ENCODE measurements at places on chromosomes 4 and X.
A peak's percentile ranks its signal among the peaks of the same experiment; 100 is the strongest.

DNA sequence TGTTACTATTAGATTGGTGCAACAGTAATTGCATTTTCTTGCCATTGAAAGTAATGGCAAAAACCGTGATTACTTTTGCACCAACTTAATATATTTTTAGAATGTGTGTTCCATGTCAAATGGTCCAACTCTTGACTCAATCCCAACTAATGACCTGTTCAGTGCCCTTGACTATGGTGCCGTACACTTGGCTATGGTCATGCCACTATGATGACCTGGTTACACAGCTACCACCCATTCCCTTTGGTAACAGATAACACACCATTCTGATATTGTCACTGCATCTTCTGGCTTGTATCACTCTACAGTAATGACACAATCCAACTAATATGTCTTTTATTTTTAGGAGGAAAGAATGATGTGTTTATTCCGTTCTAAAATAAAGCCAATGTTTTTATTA lies 469.4 kb downstream of the DMD start:
- no peak for DNase-seq

- no peak for DNase-seq
These were observed 153.5 kb upstream of the FAM241A start for GRCh38 chr4:111991797-111992196.

DNA sequence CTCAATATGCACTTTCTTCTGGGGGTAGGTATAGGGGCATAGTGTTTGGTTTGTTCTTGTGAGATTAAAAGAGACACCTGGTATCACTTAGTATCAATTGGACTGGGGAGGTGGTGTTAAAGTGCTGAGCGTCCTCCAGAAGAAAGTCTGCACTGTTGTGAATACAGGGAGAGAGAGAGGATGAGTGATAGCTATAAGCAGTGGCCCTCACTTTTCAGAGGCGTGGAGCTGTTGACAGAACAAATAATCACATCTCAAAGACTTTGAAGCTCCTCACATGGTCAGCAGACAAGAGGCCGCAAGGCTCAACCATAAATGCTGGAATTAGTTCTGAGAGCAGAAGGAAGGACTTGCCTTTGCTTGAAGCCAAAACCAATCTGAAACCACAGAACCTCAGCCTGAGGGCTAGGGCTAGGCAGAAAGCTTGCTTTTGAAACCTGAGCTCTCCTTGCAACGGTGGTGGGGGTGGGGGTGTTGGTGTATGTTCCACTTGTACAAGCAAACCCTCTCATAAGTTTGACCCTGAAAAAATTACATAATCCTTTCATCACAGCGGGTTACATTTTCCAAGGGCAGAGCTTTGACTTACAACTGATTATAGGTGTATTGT lies 123.2 kb upstream of the SCML1 start:
- DNase-seq = no peak

- peak; percentile 30 for DNase-seq
These were observed 1.3 kb downstream of the CAMK2D start for GRCh38 chr4:113760094-113760794.

DNA sequence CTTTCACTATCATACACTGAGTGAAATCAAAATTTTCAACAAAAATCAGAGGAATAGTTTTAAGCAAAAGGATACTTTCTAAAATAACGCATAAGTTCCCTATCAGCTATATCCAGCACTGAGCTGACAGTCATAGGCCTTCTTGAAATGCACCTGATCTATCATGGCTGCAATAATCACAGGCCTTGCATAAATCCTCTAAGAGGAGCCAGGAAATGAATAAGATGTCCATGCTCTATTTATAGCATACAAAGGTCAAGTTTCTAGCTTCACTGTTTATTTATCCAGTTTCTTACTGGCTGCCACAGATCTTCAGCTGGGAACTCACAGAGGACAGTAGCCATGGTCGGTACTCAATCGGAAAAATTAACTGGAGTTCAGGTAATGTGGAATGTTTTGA lies 235.9 kb upstream of the DMD start:
- no peak for DNase-seq

DNA sequence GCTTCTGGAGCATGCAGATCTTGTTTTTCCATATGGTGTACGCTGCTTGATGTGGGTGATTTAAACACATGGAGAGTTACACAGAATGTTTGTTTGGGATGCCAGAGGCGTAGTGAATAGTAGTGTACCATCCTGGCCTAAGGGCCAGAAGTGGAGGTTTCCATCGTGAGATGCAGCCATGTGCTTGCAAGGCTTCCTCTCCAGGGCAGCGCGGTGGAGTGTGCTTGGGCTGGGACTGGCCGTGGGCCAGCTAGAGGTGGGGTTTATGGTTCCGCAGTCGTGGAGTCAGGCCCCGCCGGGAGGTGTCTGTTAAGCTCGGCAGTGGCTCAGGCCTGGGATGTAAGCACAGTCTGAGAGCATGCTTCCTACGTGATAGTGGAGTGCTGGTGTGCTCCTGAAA lies 14.0 kb downstream of the STOX2 start:
- no peak for DNase-seq

GRCh38 chr4:42216664-42217063 lies 64.2 kb upstream of the BEND4 start:
- no peak for DNase-seq

DNA sequence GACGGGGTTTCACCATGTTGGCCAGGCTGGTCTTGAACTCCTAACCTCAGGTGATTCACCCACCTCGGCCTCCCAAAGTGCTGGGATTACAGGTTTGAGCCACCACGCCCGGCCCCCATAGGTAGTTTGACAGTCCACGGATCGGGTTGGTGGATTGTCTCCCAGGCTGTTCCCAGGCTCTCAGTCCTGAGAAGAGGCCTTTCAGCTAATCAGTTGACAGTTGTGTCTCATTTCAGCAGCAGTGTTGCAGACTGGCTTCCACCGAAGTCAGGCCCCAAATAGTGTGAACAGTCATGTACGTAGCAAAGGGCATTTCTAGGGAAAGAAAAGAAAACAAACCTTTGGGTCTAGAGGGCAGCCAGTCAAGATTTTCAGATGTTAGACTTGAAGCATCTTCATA lies 102.4 kb upstream of the TLR3 start:
- DNase-seq = no peak

DNA sequence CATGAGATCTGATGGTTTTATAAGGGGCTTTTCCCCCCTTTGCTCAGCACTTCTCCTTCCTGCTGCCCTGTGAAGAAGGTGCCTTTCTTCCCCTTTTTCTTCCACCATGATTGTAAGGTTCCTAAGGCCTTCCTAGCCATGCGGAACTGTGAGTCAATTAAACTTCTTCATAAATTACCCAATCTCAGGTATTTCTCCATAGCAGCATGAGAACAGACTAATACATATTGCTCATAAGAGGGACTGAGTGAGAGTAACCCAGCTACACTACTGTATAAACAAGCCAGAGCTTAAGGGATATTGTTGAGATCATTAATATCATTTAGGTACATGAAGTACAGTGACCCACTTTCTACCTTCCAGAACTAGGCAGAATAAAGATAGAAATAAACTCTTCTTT lies 102.9 kb downstream of the TEX13A start:
- DNase-seq = no peak

- DNase-seq = no peak
These were observed 225.4 kb downstream of the CPE start for GRCh38 chr4:165604181-165604580.

GRCh38 chr4:15702941-15703403 lies at the start of gene BST1:
TSS of gene BST1 (plus strand) at chr4:15703065. CDS start at chr4:15703145, 80 bp downstream.
- peak; percentile 12 for DNase-seq

DNA sequence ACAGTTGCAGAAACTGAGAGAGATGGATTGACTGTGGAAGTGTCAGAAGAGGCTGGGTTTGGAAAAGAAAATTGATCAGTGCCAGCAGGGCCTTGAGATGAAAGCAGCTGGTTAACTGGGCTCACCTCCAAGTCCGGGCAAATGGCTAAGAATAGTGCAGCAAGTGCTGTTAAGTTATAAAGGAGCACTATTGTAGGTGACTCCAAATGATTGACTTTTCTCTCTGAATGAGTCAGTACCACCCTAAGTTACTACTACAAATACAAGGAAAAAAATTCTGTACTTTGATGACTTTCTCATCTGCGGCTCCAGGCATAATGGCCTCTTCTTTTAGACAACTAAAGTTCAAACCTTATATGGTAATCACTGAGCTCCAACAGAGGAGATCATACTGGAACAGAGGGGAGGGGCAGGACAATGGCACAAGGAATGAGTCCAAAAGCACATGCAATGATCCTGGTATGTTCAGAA lies 733.4 kb upstream of the INTU start:
- no peak for DNase-seq

DNA sequence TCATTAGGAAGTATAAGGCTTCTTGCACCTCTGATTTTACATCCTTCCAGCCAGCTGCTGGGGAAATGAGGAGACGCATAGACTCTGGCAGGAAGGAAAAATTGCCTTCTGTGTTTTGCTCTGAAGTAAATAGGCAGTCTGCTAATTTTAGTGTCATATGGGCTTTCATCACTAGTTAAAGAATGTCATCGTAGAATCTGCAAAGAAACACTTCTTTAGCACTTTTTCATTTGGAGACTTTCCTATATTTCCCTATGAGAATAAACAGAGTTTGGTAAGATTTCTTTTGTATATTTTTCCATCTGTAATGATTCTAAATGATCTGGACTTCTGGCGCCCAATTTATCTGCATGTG lies 3.3 kb downstream of the ADGRL3 start:
- DNase-seq = no peak

- DNase-seq = no peak
These were observed 116.2 kb downstream of the SLC2A9 start for GRCh38 chr4:9904976-9905587.

- no peak for DNase-seq
These were observed 103.5 kb downstream of the MID1 start for GRCh38 chrX:10516781-10517322.

- DNase-seq = no peak
These were observed 263.2 kb upstream of the ITM2A start for GRCh38 chrX:79630033-79631009.

DNA sequence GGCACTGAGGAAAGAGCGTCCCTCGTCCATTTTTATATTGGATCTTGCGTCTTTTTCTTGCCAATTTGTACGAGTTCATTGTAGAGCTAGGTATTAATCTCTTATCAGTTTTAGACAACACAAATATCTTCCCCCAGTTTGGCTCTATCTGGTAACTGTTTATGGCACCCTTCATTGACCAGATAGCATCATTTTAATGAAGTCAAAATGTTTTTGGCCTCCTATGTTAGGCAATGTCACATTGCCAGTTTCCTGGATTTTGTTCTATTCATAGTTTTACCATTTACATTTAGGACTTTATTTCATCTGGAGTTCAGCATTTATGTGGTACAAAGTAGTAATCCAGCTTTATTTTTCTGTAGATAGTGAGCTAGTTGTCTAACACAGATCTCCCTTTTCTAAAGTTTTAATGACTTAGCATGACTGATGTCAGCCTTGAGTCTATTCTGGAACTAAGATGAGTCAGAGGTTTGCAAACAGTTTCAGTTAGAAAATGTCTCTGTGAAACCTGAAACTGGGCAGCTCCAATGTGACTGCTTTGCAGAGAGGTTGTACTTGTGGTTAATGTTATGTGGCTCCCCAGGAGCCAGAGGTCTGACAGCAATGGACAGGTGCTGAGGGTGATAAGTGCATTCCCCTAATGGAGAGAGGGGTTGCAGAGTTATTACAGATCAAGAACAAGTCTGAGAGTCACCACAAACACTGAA lies 5.3 kb upstream of the STBD1 start:
- no peak for DNase-seq

DNA sequence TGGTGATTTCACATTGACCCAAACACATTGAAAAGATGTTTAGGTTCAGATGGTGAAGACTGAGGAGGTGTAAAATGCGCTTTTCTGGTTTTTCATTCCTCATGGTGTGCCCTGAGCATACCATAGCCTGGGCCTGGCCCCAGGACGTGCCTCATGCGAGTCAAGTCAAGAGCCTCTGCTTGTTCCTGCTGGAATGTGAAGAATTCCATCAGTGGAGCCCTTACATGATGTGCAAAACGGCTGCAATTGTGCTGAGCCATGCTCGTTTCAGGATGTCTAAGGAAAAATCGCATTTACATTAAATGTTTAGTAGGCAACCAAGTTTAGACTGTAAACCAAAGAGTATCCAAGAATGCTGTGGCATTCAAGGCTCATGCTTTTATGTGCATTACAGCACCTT lies 34.9 kb downstream of the GYG2 start:
- no peak for DNase-seq

DNA sequence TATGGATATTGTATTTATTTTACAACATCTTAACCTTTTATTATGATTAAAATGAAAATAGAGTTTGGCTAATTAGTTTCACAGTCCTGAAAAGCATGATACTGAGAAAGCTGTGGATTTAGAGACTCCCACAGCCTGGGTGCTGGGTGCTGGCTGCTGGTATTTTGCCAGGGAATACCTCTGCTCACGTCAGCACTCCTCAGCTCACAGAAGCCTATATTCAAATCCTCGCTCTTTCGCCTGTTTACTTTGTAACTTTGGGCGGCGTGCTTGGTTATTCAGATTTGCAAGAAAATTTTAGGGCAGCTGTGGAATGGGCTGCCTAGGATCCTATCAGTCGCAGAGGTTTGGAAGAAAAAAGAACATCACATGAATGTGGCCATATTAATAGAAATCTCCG lies 261.8 kb downstream of the DCTD start:
- DNase-seq = no peak

DNA sequence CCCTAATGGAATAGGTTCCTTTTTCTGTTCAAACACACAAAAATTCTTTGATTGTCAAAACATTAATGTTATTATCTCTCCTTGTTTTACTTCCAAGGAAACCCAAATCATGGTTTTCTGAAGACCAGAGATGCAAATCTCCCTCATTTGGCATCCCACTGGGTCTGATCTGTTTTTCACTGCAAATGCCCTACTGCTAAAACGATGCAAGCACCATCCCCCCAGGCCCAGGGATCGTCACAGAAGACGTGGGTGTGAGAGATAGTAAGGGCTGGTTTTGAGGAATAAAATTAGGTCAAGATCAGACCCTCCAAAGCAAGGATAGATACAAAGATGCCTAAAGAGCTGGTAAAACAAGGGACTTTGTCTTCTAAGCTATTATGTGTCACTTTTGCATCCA lies 33.6 kb downstream of the GSPT2 start:
- DNase-seq = no peak

- no peak for DNase-seq
These were observed 144.4 kb downstream of the PCDH18 start for GRCh38 chr4:137387924-137388323.

DNA sequence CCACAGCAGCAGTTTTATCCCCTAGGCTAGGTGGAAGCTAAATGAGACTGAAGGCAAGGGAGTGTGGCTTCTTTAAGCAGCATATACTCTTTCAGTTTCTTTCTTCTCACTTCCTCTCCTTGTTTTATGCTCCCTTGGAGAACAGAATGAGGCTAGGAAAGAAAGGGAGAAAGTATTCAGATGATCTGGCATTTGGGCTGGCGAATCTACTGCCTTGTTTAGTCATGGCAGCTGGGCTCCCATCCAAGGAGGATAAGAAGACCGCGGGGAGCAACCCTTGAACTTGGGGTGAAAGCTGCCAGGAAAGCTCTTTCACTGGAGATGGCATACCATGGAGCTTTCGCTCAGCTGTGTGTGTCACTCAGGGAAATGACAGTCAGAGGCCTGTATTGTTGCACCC lies 72.1 kb downstream of the ARHGEF38 start:
- no peak for DNase-seq

Measured in stimulated activated CD4-positive, alpha-beta T cell treated with anti-CD3 and anti-CD28 coated beads, Interleukin-15, amount 100 ng/mL, for 1 hour (primary cell).